ENCODE measurements at places on chromosomes 5 and 9.

GRCh38 chr5:6573651-6574101 is 59.2 kb downstream of the NSUN2 start:
- DNase-seq: no peak

DNA sequence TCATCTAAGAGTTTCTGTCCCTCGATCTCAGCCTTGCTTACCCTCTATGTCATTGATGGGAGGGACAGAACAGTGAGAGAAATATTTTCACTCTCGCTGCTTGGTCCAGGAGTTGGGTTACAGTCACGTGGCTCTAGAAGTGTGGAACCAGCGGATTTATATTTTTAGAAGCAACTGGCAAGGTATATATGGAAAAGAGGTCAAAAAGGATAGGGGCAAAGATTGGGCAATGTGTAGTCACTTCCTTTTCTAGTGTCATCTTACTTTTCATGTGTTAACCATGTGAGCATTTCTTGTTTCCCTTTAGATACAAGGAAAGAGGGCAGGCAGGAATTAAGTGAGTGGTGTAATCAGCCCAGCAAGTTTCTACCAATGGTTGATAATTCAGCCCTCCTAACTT is 111.5 kb upstream of the ZNF366 start:
- no peak for DNase-seq

DNA sequence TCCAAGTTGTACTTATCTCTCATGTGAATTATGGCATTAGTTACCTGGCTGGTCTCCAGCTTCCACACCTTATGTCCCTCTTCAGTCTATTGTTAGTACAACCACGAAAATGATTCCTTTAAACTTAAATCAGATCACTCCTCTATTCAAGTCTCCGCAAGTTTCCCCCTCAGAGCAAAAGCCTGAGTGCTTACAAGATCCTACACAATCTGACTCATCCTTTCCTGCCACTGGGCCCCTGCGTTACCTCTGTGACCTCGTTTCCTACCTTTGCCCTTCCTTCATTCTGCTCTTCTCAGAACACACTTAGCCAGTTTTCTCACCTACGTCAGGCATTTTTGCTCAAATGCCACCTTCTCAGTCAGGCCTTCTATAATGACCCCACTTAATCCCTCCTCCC is 45.1 kb upstream of the GLIS3 start:
- no peak for DNase-seq

DNA sequence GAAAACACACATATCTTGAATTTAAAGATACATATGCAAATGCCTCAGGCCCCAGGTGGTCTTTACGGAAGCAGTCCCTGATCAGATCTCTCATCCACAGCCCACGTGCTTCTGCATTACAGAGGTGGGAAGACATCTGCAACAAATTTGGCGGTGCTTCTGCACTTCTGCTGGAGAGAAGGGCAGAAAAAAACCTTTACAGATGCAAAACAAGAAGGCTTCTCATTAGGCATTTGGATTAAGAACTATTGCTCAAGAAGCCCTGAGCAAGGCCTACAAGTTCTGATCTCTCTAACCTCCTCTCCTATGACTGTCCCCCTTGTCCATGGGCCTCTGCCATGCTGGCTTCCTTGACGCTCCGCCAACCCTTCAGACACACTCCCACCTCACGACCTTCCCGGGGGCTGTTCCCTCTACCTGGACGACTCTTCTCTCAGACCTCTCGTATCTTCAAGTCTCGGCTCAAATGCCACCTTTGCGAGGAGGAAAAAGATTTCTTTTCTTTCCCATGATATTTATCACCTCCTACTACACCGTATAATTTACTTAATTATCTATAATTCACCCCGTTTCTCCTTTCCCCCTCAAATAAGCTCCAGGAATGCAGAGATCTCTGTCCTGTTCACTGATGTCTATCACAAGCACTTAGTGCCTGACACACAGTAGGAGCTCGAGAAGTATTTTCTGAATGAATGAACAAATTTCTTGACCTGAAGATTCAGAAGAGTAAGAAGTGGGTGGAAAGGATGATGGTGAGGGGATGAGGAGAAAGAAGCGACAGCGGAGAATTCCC is 1.1 kb downstream of the MTMR12 start:
- no peak for DNase-seq

- no peak for DNase-seq
Measured at GRCh38 chr9:5922192-5922591, 31.5 kb downstream of the MLANA start.

DNA sequence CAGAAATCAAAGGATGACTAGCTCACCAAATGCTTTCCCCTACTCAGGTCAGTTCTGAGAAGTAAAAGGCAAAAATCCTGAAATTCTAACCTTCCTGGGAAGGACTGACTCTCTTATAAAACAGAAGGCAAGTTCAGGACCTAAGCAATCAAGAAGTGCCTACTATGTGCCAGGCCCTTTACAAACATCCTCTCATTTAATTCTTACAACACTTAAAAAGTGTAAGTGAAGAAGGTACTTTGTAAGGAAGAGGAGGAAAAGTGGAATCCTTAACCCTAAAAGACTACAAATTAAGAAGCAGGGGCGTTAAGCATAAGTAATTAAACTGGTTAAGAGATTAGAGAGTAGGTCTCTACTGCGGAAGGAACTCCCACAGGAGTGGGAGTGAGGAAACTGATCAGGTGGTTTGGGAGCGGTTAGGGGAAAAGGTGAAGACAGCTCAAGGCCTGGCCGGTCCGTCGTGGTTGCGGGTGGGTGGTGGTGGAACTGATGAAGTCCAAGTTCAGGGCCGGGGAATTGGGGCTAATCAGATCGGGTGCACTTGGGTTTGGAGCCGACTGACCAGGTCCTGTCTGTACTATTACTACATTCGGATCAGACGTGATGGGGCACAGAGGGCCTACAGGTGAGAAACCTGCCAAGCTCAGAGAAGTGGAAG is 839 bp downstream of the MED27 start:
- DNase-seq: peak; percentile 5

DNA sequence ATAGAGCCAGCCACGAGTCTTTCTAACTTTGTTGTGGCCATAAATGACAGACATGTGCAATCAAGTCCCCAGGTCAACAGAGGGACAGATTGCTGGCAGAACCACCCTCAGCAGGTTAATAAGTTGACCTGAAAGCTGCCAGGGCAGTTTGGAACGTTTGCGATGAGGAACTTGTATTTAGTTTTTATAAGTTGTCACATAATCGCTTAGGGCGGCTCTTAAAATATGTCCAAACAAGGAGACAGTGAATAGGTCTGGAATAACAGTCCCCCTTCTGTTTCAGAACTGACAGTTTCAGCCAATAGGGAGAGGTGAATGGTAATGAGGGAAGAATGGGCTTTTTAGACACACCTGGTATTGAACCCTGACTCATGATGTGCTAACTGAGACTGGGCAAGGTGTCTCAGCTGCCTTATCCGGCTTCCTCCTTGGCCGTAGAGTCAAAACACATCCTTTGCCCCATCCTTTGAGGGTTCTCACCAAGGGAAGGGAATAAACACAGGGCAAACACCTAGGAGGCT is 33.6 kb upstream of the GABRP start:
- no peak for DNase-seq

DNA sequence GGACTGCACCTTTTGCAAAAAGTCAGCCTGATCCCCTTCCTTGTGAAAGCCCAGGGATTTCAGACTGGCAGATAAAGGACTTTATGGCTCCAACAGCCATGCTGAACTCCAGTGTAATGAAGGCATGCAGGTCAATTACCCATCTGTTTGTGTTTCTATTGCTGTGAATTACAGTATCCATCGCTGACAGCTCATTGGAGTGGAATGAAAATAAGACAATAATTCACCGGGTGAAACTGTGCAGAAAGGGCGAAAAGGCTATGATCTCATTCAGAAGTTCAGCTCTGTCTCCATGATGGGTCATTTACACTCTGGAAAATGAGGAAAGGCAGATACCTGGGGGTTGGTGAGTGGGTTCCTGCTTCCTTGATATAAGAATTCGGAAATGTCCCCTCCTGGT is 148.0 kb downstream of the BRINP1 start:
- no peak for DNase-seq

- DNase-seq: no peak
Measured at GRCh38 chr5:56145511-56145910, 87.6 kb downstream of the ANKRD55 start.

GRCh38 chr5:133203317-133204305 is 151.8 kb downstream of the HSPA4 start:
- DNase-seq: no peak

GRCh38 chr5:15483351-15484097 is 16.5 kb upstream of the FBXL7 start:
- no peak for DNase-seq

GRCh38 chr5:53944981-53945380 is 365.4 kb downstream of the ARL15 start:
- no peak for DNase-seq

DNA sequence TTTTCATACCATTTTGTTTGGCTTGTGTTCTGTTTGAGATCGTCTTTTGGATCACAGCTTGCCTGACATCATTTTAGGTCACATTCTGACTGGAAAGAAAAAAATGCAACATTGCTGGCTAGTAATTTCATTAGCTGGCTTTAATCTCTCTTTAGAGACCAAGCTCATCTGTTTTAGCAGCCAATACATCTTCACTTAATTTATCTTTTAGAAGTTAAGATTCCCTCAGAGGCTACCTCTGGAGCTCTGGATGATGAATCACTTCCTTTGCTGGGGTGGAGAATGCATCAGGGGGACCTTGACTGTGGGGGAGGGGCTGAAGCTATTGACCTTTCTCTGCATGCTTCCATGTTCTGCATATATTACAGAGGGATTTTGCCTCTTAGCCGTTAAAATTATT is 181.5 kb upstream of the OTULINL start:
- no peak for DNase-seq

GRCh38 chr5:89968958-89969381 is 440.6 kb downstream of the CETN3 start:
- peak; percentile 52 for DNase-seq

DNA sequence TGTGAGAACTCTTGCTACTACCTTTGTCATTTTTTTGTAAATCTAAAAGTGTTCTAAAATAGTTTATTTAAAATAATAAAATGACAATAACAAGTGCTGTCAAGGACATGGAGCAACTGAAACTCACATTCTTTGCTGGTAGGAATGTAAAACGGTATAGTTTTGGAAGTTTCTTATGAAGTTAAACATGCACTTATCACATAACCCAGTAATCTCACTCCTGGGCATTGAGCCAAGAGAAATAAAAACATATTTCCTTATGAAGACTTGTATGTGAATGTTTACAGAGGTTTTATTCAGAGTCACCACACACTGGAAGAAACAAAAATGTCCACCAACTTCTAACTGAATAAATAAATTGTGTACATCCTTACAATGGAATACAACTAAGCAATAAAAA is 46.0 kb upstream of the COL15A1 start:
- DNase-seq: no peak

DNA sequence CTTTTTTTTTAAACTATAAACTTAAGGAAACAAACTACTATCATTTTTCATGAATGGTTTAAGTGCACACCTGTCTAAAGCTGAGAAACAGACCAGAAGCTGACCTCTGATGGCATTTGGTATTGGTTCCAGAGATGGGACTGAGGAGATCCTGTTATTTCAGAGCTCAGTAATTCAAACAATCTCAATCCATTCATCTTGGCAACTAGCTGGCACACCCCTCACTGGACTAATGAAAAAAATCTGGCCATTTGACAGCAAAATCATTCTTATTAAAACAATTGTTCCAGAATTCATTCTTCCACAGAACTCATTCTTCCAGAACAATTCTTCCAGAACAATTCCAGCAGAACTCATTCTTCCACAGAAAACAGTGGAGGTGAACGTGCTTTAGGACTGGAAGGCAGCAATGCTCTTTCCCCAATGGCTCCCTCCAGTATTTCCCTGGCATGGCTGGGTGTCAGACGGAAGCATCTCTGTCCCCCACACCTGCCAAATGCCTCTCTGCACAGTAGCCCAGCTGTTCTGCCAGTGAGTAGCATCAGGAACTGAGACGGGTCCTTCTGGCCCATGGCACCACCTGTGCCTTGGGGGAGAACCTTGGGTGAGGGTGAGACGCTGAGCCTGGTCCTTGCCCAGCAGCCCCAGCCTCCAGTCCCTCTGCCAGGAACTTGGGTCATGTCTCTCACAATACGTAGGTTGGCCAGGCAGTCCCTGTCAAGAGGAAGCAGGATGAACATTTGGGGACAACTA is 87.5 kb upstream of the EQTN start:
- DNase-seq: peak; percentile 35

GRCh38 chr9:124580186-124580585 is 73.0 kb upstream of the NR5A1 start:
- no peak for DNase-seq

DNA sequence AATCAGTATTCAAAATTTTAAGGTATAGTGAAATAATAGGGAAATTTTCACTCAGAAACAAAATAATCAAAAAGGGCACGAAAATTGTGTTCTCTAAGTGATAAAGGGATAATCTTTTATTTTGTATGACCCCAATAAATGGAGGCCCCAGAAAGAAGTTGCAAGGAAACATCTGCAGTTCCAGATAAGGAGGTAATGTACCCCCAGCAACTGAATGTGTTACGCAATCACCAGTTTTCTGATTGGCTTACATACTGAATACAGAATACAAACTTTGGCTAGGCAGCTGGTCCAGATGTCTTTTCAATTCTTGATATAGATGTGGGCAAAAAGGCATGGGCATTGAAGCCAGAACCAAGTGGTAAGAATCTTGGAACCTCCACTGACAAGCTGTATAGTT is 1.7 kb upstream of the TOPORS start:
- no peak for DNase-seq

- no peak for DNase-seq
Measured at GRCh38 chr5:36531401-36531800, 75.0 kb upstream of the SLC1A3 start.

GRCh38 chr9:112970939-112971338 is 41.1 kb downstream of the ZNF883 start:
- DNase-seq: no peak

DNA sequence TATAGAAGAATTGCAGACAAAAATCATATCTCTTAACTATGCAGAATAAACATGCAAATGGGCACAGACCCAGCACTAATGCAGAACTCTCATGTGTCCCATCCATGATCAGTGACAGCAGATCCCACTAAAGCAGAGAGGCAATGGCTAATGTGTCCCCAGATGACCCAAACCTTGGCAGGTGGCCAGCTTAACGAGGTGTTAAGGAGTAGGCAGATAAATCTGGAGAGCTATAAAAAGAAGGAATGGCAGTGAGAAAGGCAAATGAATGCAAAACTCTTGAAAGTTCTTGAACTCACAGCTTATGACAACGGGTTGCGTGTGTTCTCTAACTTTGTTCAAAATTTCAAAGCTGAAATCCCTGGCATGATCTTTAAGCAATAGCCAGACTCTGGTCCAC is 265.4 kb downstream of the RASEF start:
- DNase-seq: peak; percentile 67

Data from thyroid gland (tissue), 4 donors.